GM06990 (cell line): ENCODE measurements at places on chromosomes 4 and X.
A peak's percentile ranks its signal among the peaks of the same experiment; 100 is the strongest.

DNA sequence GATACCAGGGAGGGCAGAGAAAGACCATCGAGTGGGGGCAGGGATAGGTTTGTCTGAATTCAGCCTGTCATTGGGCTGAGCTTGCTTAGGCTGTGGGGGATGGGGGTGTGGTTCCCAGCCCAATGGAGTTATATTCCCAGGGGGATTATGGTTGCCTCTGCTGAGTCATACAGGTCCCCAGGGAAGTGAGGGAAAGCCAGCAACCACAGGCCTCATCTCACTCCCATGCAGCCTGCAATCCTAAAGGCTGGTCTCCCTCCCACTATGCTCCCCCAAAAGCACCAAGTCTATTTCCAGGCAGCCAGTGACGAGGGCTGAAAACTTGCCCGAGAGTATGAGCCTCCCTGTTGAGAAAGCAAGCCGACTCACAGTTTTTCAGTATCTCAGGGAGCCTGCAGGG is 39.3 kb downstream of the AFM start:
- DNase-seq = no peak

- no peak for DNase-seq
Measured at GRCh38 chrX:3548765-3549391, 164.6 kb downstream of the PRKX start.

- DNase-seq = no peak
Measured at GRCh38 chr4:25075129-25075528, 44.4 kb upstream of the LGI2 start.

GRCh38 chr4:175562111-175562510 is 250.0 kb downstream of the GPM6A start:
- no peak for DNase-seq

- DNase-seq = peak; percentile 61
Measured at GRCh38 chrX:118528071-118528737, 32.6 kb downstream of the DOCK11 start.

- peak; percentile 37 for DNase-seq
Measured at GRCh38 chr4:100736641-100737451, 219.0 kb upstream of the EMCN start.

- no peak for DNase-seq
Measured at GRCh38 chr4:141669501-141669900, 33.1 kb downstream of the IL15 start.

DNA sequence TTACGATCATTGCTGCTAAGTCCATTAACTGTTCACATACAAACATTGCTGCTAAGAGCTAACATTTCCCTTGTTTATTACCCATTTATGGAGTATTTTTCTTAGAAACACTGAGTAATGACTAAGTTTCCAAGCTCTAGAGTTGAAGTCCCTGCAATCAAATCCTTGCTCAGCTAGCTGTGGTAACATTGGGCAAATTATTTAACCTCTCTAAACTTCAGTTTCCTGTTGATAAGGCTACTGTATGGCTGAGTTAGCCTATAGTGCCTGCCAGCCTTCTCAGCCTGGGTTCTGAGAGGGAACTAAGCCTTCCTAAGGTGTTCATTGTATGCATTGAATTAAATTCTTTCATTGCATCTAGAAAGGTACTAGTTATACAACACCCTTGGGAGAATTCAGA is 15.2 kb upstream of the SCOC start:
- no peak for DNase-seq

GRCh38 chr4:77040270-77040669 is 35.5 kb downstream of the CCNI start:
- no peak for DNase-seq
